Endodermal cell (in vitro differentiated cells): ENCODE measurements at places on chromosomes 12 and 14. TPM values are rescaled to one million over a fixed set of nuclear protein-coding genes. Genes with fewer than 3 reads are reported as not detected.

The RTN1 gene
- 2.4 to 5.9 TPM (median 5.2 TPM) in 3 replicates for total RNA-seq

The PA2G4 gene
- total RNA-seq: 89.2 to 182 TPM (median 161 TPM) in 3 replicates

The TCTN1 gene
- 44.4 to 46.6 TPM (median 44.9 TPM) in 3 replicates for total RNA-seq

DNA sequence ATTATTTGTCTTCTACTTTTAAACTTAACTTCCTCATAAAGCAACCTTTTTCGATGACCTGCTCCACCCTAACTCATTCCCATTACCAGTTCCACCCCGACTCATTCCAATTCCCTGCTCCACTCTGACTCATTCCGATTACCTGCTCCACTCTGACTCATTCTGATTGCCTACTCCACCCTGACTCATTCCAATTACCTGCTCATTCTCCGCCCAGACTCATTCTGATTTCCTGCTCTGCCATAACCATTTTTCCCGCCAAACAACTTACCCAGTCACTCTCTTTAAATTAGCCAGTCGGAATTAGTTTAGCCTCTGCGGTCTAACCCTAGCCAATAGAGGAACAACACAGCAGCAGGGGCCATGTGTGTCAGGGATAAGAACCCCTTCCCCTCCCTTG, 249.1 kb downstream of the DPY19L2 start:
- no peak for DNase-seq

DNA sequence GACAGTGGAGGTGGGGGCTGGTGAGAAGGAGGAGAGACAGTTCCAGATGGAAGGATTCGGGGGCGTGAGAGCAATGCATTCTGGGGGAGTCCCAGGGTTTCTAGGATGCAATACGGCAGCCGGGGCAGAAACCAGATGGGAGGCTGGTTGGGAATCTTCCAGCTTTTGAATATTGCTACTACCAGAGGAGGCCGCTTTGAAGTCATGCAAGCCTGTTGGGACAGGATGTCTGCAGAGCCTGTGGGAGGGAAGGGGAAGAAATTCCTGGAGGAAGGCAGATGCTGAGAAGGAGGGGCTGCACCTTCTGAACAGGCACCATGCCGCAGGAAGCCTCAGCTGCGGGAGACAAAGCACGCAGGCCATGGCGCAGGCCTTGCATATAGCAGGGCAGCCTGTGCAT, 105.4 kb downstream of the APAF1 start:
- peak; percentile 69 for DNase-seq

DNA sequence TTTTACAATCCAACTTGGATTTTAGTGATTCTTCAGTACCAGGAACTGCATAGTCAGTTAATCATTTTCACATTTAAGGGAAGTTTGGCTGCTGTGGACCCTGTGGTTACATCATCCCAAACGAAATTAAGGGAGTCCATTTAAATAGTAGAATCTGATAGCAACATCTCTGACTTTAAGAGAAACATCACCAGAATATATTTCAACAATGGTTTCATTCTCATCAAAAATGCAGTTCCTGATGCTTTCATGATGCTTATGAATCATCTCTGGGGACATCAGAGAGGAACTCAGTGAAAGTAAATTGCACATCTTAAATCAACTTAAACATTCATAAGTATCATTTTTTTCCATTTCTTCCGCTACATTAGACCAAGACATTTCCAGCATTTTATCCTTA, 1170.7 kb downstream of the FSCB start:
- no peak for DNase-seq

- DNase-seq: no peak
Observed at GRCh38 chr14:75831455-75831854, 150.3 kb downstream of the TGFB3 start.

DNA sequence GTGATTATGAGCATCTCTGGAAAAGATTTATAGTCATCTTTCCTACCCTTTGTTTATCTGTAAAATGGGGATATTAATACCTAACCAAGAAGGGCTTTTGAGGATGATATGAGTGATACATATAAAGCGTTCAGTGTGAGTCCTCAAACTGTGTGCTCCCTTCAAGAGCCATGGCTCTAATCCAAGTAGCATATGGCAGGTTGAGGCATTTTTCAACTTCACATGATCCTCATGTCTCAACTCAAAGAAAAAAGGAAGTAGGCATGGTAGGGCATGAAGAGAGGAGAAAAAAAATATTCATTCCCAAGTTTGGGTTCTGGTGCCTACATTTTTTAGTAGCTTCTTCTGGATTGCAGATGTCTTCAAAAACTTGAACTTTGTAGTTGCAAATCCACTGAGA, 286.3 kb upstream of the ATP2B1 start:
- DNase-seq: no peak
